ENCODE measurements at places on chromosomes 1 and 21.
A peak's percentile ranks its signal among the peaks of the same experiment; 100 is the strongest.

DNA sequence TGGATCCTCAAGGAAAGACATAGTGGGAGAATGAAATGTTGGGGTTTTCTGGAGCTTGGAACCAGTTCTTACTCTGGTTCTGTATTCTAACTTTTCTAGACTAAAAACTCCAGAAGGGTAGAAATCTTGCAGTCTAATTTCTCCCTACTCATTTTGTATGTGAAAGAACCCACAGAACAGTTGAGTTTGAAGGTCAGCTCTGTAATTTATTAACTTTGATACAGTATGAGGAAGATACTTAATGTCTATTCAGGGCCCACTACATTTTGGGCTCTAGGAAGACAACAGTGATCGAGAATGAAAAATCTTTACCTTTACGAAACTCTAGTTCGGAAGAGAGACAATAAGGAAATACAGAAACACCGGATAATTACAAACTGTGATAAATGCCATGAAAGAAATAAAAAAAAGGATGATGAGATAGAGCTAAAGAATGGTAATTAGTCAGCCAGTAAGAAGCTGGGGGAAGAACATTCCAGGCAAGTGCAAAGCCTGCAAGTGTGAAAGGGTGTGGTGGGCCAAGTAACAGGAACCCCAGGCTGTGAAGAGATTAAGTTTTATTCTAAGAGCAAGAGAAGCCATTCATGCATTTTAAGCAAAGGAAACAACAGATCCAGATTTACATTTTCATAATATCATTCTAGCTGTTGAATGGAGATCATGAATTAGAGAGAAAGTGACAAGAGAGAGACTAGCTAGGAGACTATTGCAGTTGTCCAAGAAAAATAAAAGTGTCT lies 159.9 kb upstream of the HMCN1 start:
- no peak for DNase-seq

GRCh38 chr1:7609311-7609994 lies 161.6 kb upstream of the VAMP3 start:
- DNase-seq: no peak

GRCh38 chr1:89826594-89826993 lies 5.8 kb downstream of the LRRC8D start:
- DNase-seq: no peak

GRCh38 chr1:225834417-225835329 lies 24.7 kb downstream of the EPHX1 start:
- no peak for DNase-seq

DNA sequence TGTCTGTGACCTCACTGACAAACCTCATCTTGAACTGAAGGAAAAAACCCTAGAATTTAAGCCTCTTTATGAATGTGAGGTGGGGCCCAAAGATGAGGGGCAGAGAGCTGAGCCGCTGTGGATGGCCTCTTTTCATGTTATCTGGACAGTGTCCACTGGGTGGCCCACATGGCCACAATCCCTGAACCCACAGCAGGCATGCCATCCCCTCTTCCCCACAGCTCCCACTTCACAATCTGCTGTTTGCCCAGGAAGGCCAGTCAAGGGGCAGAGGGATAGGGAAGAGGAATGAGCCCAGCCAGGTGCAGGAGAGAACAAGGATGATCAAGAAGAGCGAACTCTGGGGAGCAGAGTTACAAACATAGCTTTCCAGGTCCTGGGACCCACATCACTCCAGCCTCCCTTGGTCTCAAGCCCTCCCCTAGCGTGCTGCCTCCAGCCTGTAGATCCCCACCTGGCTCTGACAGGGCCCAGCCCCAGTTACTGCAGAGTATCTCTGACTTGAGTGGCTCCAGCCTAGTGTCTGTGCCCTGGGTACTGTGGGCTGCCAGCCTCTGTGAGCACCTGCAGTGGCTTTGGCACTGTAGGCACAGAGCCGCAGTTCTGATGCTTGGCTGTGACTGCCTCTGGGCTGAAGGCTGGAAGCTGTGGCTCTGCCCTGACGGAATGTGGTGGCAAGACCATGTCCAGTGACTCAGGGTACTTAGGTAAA lies 1.9 kb upstream of the SLFNL1 start:
- no peak for DNase-seq

DNA sequence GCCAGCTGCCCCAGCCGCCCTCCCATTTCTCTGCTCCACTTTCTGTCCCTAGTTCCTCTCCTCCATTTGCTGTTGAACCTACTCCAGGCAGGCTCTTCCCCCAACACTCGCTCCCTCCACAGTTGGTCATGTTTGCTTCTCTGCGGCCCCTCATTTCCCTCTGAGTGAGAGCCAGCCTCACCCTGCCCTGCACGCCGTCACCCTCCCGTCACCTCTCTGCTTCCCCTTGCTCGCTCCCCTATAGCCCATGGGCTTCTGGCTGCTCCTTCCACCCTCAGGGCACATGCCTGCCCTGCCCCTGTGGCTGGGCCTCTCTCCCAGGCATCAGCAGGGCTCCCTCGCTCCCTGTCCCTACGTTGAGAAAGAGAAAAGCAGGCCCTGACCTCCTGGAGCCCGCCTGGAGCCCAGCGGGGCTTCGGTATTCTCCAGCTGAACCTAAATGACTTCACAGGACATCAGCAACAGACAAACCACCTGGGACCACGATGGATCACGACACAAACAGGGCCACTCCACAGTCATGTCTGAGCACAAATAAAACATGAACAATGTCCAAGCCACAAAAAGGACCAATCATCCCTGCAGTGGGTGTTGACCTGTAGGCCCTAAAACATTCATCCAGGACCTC lies 13.3 kb upstream of the THEMIS2 start:
- DNase-seq: no peak

- no peak for DNase-seq
Observed at GRCh38 chr21:37871121-37871862, 45.0 kb downstream of the KCNJ6 start.

- no peak for DNase-seq
Observed at GRCh38 chr1:21612057-21612456, 57.1 kb downstream of the RAP1GAP start.

GRCh38 chr1:63703701-63704107 lies 70.1 kb upstream of the ROR1 start:
- no peak for DNase-seq

DNA sequence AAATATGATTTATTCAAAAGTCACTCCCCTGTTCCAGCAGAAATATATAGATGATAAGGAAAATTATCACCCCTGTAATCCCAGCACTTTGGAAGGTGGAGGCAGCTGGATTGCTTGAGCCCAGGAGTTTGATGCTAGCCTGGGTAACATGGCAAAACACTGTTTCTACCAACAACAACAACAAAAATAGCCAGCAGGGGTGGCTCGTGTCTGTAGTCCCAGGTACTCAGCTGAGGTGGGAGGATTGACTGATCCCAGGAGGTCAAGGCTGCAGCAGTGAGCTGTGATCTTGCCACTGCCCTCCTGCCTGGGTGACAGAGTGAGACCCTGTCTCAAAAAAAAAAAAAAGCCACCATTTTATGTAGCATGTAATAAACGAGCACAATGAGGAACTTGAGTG lies 1546.5 kb downstream of the NCAM2 start:
- DNase-seq: no peak

GRCh38 chr1:59688976-59689375 lies 125.8 kb upstream of the HOOK1 start:
- DNase-seq: no peak

- no peak for DNase-seq
Observed at GRCh38 chr1:150385537-150386445, 21.8 kb downstream of the RPRD2 start.

DNA sequence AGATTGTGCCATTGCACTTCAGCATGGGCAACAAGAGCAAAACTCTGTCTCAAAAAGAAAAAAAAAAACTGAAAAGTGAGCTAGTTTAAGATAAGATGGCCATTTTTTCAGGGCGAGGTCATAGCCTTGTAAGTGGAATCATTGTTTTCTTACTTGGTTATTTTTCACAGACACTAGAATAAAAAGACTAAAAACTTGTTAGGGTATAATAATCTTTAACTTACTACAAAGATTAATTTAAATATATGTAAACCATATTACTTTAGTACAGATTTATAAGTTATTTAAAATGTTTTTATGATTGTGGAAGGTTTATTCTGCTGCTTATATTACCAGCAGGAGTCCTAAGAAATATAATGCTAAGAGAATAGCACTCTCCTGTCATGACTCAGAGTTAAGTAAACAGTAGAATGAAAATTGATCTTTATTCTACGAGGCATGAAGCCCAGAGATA lies 23.5 kb downstream of the ANGPTL1 start:
- DNase-seq: no peak

GRCh38 chr1:228048120-228048519 lies 34.4 kb upstream of the ARF1 start:
- DNase-seq: no peak

GRCh38 chr1:178094739-178095645 lies 1.1 kb downstream of the RASAL2 start:
- DNase-seq: no peak

DNA sequence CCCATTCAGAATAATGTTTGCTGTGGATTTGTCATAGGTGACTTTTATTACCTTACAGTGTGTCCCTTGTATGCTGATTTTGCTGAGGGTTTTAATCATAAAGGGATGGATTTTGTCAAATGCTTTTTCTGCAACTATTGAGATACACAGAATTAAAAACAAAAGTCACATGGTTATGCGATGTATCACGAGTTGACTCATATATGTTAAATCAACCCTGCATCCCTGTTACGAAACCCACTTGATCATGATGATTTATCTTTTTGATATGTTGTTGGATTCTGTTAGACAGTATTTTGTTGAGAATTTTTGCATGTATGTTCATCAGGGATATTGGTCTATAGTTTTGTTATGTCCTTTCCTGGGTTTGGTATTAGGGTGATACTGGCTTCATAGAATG lies 10.7 kb upstream of the OR2T34 start:
- no peak for DNase-seq

- no peak for DNase-seq
Observed at GRCh38 chr21:29145354-29145782, 14.9 kb downstream of the MAP3K7CL start.

- DNase-seq: peak; percentile 30
Observed at GRCh38 chr1:214123061-214123784, 135.4 kb downstream of the PROX1 start.

DNA sequence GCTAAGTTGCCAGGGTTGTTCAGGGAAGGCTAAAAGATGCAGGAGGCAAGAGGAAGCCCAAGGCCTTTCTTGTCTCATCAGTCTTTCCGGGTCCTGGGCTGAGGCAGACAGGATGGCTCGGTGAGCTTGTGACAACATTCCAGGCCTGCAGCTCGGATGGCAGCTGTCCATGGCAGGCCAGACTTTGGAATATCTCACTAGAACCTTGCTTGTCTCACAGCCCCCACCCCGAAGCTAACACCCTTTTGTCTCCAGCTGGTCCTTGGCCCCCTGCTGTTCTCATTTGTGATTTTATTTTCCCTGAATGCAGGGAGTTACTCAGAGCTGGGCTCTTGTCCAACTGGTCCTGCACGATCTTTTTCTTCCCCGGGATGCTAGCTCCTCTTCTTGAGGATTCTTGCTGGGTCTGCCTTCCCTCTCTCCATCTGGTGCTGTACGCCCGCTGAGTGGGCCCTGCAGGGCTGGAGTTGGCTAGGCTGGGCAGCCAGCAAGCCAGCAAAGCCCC lies 477.2 kb upstream of the CAMK1G start:
- DNase-seq: peak; percentile 67
